Activated CD4-positive, alpha-beta memory T cell treated with anti-CD3 and anti-CD28 coated beads, Interleukin-2, amount 10 ng/mL, durations not matched to agents 7 days and 5 days (primary cell): ENCODE measurements at places on chromosomes 1 and 21. TPM values are rescaled to one million over a fixed set of nuclear protein-coding genes. Genes with fewer than 3 reads are reported as not detected.

The CLCNKB gene
- not detected for total RNA-seq

The LCE1A gene
- not detected for total RNA-seq

The LRRC3 gene
- total RNA-seq, result 3.7 TPM

The YBX1 gene
- total RNA-seq, result 575 TPM

DNA sequence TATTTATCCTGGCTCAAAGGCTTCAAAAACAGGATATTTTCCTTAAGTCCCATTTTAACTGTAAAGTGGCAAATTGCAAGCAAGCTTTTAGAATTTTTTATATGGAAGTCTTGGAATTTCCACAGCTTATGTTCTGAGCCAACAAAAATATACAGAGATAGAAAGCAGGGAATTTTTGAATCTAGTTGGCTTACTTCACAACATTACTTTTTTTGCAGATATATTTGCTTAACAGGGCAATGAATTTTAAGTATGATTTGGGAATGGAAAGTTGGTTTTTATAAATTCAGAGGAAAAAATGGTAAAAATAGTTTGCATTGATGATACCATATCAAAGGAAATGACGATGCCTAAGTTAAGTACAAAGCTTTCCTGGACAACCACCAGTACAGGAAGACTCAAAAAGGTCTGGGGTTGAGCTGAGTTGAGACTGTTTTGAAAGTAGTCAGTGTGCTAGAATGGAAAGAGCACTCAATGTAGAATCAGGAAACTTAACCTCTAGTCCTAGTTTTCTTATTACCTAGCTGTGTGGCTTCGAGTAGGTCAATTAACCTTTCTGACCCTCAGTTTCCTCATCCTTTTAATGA is 11.0 kb upstream of the VCAM1 start:
- no peaks in the 10 kb centered on the region for H3K36me3 ChIP-seq
- no peak overlapping the region for H3K27ac ChIP-seq
- H3K4me1 ChIP-seq, result peaks cover 10% of the 10 kb centered on the region
- H3K27me3 ChIP-seq, result peaks cover 9% of the 10 kb centered on the region

GRCh38 chr1:39378377-39378776 is 113.1 kb upstream of the BMP8A start:
- H3K36me3 ChIP-seq, result peaks cover 56% of the 10 kb centered on the region
- no peak overlapping the region for H3K4me3 ChIP-seq
- H3K4me1 ChIP-seq, result no peaks in the 10 kb centered on the region
- no peak overlapping the region for H3K27ac ChIP-seq

DNA sequence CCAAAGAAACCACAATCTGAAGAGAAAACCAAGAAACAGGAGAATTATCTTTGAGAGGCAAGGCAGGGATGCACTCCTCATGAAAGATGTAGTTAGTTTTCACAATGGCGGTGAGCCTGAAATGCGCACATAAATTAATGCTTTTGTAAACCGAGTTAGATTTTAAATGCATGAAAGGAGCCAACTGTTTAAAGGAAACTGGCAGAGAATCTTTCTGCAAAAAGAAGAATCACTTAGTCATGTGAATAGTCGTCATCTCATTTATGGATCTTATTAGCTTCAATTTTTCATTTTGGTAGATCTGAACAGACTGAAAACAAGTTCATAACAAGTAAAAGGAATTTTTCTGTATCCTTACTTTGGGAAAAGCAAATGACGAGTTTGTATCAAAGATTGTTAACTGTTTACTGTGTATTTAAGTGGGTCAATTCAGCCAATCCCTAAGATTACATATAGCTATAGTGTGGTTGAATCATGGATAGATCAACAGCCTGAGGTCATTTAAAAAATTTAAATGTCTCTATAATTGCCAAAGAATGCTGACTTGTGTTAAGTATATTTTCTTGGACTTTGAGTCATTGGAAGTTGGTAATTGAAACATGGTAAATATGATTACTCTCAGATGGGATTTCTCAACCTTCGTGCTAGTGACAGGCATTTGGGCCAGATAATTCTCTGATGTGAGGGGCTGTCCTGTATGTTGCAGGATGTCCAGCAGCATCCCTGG is 226.6 kb upstream of the KAZN start:
- H3K27ac ChIP-seq, result no peak overlapping the region
- DNase-seq, result no peak
- no peak overlapping the region for H3K4me3 ChIP-seq
- H3K27me3 ChIP-seq, result no peaks in the 10 kb centered on the region
- H3K4me1 ChIP-seq, result no peaks in the 10 kb centered on the region

- H3K4me1 ChIP-seq, result no peaks in the 10 kb centered on the region
- H3K4me3 ChIP-seq, result no peak overlapping the region
- H3K27ac ChIP-seq, result no peak overlapping the region
- H3K27me3 ChIP-seq, result peaks cover 8% of the 10 kb centered on the region
- H3K36me3 ChIP-seq, result no peaks in the 10 kb centered on the region
Observed at GRCh38 chr1:22941257-22941656, 31.4 kb downstream of the LACTBL1 start.

DNA sequence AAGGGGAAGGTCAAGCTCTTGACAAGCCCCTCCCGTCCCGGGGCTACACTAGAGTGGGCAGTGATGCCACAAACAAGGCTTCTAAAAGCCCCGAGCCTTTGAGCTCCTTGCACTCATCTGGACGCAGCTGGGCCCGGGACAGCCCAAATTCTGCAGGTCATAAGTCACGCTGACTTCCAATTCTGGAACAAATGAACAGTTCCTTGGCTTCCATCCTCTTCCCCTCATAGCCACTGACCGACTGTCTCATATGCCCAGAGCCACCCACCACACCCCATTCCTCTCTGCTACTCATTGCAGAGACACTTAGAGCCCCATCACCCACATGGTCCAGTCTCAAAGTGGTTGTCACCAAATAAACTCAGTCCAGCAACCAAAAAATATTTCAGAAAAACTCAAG is 32.8 kb upstream of the PRELP start:
- H3K27me3 ChIP-seq, result peaks cover 39% of the 10 kb centered on the region
- no peak overlapping the region for H3K27ac ChIP-seq
- no peaks in the 10 kb centered on the region for H3K36me3 ChIP-seq

DNA sequence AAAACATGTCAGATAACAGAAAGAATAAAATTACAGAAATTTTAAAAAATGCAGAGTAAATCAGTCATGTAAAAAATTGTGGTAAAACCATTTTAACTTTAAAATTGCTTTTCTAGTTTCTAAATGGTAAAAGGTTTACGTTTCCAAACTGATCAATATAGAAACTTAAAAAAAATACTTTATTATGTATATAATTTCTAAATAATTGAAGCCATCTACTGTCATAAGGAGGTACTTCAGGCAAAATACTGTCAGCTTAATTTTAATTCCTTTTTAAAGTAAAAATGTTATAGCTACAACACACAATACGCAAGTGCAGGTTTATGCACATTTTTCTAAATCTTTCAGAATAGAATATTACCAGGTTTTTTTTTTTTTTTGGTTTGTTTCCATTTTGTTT is 159.9 kb downstream of the HFM1 start:
- H3K4me3 ChIP-seq, result no peak overlapping the region
- H3K36me3 ChIP-seq, result no peaks in the 10 kb centered on the region
- no peak overlapping the region for H3K27ac ChIP-seq
- H3K4me1 ChIP-seq, result no peaks in the 10 kb centered on the region

GRCh38 chr1:46983166-46983829 is 40.2 kb upstream of the CYP4X1 start:
- H3K4me3 ChIP-seq, result no peak overlapping the region
- DNase-seq, result no peak
- H3K27ac ChIP-seq, result no peak overlapping the region
- H3K4me1 ChIP-seq, result no peaks in the 10 kb centered on the region
- H3K27me3 ChIP-seq, result peaks cover 40% of the 10 kb centered on the region

- no peak for DNase-seq
- H3K36me3 ChIP-seq, result no peaks in the 10 kb centered on the region
- H3K4me3 ChIP-seq, result no peak overlapping the region
- no peaks in the 10 kb centered on the region for H3K4me1 ChIP-seq
- H3K27ac ChIP-seq, result no peak overlapping the region
- H3K27me3 ChIP-seq, result peaks cover 24% of the 10 kb centered on the region
Observed at GRCh38 chr1:231186356-231187115, 24.7 kb downstream of the TRIM67 start.

DNA sequence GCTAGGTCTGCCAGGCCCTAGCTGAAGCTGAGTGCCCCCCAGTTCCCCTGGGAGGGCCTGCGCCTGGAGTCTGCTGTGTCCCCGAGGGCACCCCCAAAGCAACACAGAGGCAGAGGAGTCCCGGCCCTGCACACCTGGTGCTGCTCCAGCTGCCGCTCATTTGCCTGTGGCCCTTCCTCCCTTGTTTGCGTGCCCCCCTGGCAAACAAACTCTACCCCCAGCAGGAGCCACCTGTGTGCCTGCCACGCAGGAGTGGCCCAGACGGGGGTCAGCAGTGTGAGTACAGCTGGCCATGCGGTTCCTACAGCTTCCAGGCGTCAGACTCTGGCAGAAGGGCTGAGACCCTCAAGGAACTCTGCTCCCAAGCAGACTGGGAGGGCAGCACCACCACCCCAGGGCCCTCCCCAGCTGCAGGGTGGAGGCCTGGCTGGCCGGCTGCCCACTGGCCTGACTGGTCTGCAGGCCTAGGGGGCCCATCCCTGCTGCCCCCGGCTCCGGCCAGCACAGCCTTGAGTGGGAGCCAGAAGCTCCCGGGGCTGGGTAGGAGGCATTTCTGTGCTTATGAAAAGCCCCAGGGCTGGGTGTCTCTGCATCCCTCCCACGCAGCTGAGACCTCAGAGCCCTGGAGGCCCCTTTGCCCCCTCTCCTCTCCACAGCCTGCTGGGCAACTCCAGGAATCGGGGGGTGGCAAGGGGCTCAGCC is 563 bp upstream of the TAS1R3 start:
- H3K27me3 ChIP-seq, result no peaks in the 10 kb centered on the region
- peaks cover 14% of the 10 kb centered on the region for H3K4me1 ChIP-seq
- no peak for DNase-seq
- no peak overlapping the region for H3K27ac ChIP-seq
- H3K36me3 ChIP-seq, result no peaks in the 10 kb centered on the region

GRCh38 chr1:86085741-86086409 is 70.7 kb downstream of the COL24A1 start:
- H3K27me3 ChIP-seq, result no peaks in the 10 kb centered on the region
- H3K27ac ChIP-seq, result no peak overlapping the region
- DNase-seq, result no peak
- no peaks in the 10 kb centered on the region for H3K4me1 ChIP-seq

GRCh38 chr1:114956570-114956969 is 73.1 kb upstream of the TSHB start:
- H3K36me3 ChIP-seq, result no peaks in the 10 kb centered on the region
- H3K27ac ChIP-seq, result no peak overlapping the region
- peaks cover 29% of the 10 kb centered on the region for H3K27me3 ChIP-seq
- no peak overlapping the region for H3K4me3 ChIP-seq

- DNase-seq, result no peak
- no peaks in the 10 kb centered on the region for H3K4me1 ChIP-seq
- H3K27me3 ChIP-seq, result peaks cover 3% of the 10 kb centered on the region
- no peak overlapping the region for H3K27ac ChIP-seq
- no peaks in the 10 kb centered on the region for H3K36me3 ChIP-seq
Observed at GRCh38 chr1:78536427-78536826, 45.7 kb downstream of the PTGFR start.

GRCh38 chr1:192270398-192270797 is 46.4 kb upstream of the RGS21 start:
- no peak for DNase-seq
- H3K4me3 ChIP-seq, result no peak overlapping the region
- H3K4me1 ChIP-seq, result no peaks in the 10 kb centered on the region

- DNase-seq, result no peak
- peaks cover 12% of the 10 kb centered on the region for H3K36me3 ChIP-seq
- peaks cover 60% of the 10 kb centered on the region for H3K4me1 ChIP-seq
- H3K27me3 ChIP-seq, result no peaks in the 10 kb centered on the region
Observed at GRCh38 chr1:21766210-21766609, 16.7 kb downstream of the USP48 start.

DNA sequence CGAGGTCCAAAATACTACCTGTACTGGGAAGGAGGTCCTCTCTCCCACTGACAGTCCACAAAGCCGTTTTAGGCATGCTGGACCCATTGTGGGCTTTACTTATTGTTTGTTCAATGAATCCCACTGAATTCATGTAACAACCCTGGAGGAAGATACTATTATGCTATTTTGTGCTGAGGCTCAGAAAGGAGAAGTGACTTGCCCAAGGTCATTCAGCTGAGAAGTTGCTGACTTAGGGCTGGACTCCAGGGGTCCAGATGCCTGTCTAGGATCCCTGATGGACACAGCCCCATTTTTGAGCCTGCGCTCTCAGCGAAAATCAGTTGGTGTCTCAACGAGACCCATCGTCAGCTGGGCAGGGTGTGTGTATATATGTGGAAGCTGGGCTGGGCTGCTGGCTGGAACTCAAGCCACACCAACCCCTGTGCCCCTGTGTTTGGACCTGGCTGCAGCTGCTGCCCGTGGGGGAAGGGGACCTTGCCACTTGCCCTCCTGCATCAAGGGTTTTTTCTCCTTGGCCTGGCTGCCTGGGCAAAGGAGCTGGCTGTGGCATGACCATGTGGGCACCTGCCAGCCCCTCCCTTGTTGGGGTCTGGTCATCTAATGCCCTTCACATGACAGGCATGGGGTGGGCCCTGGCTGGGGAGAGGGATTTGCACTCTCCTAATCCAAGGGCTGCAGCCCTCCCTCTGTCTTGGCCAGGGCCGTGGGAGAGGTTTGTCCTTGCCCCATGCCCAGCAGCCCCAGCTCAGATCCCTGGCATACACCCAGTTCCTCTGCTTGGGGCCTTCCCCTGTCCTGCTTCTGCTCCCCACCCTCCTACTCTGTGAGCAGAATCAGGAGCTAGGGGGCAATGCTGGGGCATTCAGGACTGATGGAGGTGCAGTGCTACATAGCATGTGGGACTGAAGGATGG is 15.0 kb downstream of the KCNQ4 start:
- H3K4me3 ChIP-seq, result no peak overlapping the region
- DNase-seq, result no peak
- H3K27me3 ChIP-seq, result no peaks in the 10 kb centered on the region
- peaks cover 41% of the 10 kb centered on the region for H3K4me1 ChIP-seq

GRCh38 chr1:225780630-225781029 is 3.0 kb downstream of the SRP9 start:
- no peak overlapping the region for H3K4me3 ChIP-seq
- DNase-seq, result no peak
- H3K4me1 ChIP-seq, result peaks cover 39% of the 10 kb centered on the region
- H3K27me3 ChIP-seq, result no peaks in the 10 kb centered on the region

GRCh38 chr1:222991908-222992307 is 151.1 kb downstream of the TLR5 start:
- H3K27me3 ChIP-seq, result no peaks in the 10 kb centered on the region
- H3K4me1 ChIP-seq, result no peaks in the 10 kb centered on the region
- H3K27ac ChIP-seq, result no peak overlapping the region
- no peak overlapping the region for H3K4me3 ChIP-seq
- no peaks in the 10 kb centered on the region for H3K36me3 ChIP-seq

GRCh38 chr21:33522953-33523349 is 19.0 kb downstream of the GART start:
- no peak for DNase-seq
- no peaks in the 10 kb centered on the region for H3K27me3 ChIP-seq
- peaks cover 47% of the 10 kb centered on the region for H3K36me3 ChIP-seq
- H3K4me1 ChIP-seq, result peaks cover 2% of the 10 kb centered on the region
- H3K27ac ChIP-seq, result no peak overlapping the region

GRCh38 chr1:162889989-162890388 is 29.0 kb upstream of the CCDC190 start:
- H3K27ac ChIP-seq, result no peak overlapping the region
- peaks cover 3% of the 10 kb centered on the region for H3K27me3 ChIP-seq
- no peak overlapping the region for H3K4me3 ChIP-seq
- H3K4me1 ChIP-seq, result no peaks in the 10 kb centered on the region
- no peak for DNase-seq
